ENCODE measurements at places on chromosomes 5 and 9.
A peak's percentile ranks its signal among the peaks of the same experiment; 100 is the strongest.

- no peak for DNase-seq
Measured at GRCh38 chr9:7360513-7360912, 439.1 kb downstream of the DMAC1 start.

- DNase-seq: no peak
Measured at GRCh38 chr5:171080186-171080938, 218.5 kb downstream of the RANBP17 start.

GRCh38 chr9:106916466-106917235 lies 53.7 kb downstream of the ZNF462 start:
- DNase-seq: peak; percentile 81

GRCh38 chr5:126366199-126366560 lies 57.0 kb upstream of the GRAMD2B start:
- no peak for DNase-seq

DNA sequence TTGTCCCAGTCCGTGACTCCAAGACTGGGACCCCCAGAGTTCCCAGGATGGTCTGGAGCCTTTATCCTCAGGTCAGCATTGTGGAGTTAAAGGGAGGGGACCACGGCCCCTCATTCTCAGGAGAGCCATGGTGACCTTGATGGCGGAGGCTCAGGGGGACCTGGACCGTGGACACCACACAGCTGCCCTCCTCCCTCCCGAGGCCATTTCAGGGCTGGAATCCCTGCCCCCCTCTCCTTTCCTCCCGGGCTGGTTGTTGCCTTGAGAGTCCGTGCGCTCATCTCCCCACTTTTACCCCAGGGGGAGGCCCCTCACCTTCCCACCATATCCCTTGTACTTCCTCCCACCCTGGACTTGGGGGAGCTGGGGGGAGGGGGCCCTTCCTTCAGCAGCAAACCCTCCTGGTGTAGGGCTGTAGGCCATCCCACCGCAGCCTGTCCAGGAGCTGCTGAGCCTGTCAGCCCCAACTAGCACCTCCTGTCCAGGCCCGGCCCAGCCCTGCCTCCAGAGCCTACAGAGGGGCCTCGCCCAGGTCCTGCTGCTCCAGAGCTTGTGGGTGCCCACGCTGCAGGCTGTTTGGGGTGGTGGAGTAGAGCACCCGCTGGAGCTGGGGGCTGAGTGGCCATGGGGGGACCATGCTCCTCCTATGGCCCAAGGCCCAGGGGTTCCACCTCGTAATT lies 14.3 kb upstream of the AJM1 start:
- no peak for DNase-seq

DNA sequence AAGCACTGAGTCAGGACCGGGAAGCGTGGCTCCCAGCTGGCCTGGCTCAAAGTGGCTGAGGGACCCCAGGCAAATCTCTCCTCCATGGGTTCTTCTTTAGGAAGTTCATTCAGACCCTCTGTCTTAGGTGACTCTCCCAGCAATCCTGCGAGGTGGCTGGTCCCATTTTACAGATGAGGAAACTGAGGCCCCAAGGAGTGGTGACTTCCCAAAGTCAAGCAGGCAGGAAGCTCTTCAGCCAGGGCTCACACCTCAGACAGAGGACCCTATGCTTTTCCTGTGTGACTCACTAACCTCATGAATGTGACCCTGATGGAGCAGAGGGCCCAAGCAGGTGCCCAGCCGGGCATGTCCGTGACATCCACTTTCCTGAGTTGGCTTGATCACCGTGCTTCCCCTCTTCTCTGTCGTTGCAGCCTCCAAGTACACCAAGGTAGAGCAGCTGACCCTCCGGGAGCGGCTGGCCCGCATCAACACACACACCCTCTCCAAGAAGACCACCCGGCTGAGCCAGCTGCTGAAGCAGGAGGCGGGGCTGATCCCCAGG lies 36.5 kb downstream of the ARHGEF37 start:
- no peak for DNase-seq
